ENCODE measurements at places on chromosomes 7 and 10.

- no peak for DNase-seq
Observed at GRCh38 chr7:129005186-129005585, 49.7 kb downstream of the TNPO3 start.

- peak; percentile 32 for DNase-seq
Observed at GRCh38 chr7:143884969-143885559, 16.9 kb downstream of the TCAF1 start.

DNA sequence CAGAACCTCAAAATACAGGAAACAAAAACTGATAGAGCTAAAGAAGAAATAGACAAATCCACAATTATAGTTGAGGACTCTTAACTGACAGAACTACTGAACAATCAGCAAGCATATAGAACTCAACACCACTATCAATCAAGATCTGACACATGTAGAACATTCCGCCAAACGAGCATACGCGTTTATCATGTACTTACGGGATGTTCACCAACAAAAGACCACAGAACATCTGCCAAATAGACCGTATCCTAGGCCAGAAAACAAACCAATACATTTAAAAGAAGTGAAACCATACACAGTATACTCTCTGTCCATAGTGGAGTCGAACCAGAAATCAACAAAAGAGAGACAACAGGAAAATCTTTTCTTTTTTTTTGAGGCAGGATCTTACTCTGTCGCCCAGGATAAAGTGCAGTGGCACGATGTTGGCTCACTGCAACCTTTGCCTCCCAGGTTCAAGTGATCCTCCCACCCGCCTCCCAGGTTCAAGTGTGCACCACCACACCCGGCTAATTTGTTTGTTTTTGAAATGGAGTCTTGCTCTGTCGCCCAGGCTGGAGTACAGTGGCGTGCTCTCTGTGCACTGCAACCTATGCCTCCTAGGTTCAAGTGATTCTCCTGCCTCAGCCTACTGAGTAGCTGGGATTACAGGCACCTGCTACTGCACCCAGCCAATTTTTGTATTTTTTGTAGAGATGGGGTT lies 5.1 kb downstream of the GNA12 start:
- peak; percentile 33 for DNase-seq

- DNase-seq: no peak
Observed at GRCh38 chr10:11451640-11452260, 159.7 kb downstream of the USP6NL start.

- no peak for DNase-seq
Observed at GRCh38 chr7:132548489-132549078, 27.7 kb downstream of the PLXNA4 start.

DNA sequence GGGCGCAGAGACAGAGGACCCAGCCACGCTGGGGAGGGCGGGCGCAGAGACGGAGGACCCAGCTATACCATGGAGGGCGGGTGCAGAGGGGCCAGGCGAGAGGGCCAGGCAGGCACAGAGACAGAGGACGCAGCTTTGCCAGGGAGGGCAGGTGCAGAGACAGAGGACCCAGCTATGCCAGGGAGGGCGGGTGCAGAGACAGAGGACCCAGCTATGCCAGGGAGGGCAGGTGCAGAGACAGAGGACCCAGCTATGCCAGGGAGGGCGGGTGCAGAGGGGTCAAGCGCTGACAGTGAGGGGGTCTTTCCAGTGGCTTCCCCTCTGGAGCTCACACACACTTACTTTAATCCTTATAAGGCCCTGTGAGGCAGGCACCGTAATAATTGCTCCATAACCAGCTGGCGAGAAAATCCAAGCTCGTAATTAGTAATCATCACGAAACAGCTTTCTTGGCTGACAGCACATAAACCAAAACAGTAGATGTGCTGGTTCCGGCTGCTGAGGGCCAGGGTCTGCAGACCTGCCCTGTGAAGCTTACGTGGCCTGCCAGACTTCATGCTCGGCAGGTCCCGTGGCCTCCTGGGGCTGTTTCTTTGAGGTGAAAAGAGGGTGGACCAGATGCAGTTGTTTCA lies 137.2 kb downstream of the VIPR2 start:
- DNase-seq: no peak

DNA sequence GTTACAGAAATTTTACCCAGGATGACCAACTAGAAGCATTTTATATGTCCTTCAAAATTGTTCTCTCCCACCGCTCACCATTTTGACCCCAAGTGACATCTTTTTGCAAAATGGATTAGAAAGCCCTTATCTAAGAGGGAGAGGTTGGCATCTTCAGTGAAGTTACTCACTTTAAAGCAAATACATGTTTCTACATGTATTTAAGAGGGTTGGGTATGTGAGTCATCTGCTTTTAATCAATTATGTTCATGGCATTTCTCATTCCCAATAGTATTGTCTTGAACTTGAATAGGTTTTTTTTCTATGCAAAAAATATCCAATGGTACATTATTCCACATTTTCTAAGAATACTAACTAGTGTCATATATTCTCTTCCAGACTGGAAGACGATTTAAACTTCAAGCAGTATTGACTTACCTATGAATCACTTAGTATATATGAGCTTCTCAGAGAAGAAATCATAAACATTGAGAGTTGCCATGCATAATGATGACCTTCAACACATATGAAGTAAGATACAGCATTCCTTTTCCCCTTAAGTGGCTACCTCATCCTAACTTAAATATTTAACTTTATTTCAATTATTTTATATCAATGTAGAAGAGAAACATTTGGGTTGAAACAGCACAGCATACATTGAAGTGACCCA lies 132.8 kb downstream of the POLR1F start:
- no peak for DNase-seq

DNA sequence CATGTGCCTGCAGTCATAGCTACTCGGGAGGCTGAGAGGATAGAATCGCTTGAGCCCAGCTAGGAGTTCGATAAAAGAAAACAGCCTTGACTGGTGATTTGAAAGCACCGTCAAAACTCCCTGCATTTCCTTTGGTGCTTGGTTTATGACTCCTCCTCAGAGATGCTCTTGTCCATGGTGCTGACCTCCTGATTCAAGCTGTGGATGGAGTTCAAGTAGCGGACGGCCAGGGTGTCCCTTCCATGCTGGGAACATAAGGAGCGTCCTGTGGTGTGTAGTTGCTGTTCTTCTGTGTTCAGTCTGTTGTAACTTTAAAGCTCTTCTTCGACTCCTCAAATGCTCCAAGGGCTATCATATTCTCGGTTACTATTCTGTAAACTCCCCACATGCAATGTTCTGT lies 382.5 kb upstream of the KIAA1217 start:
- DNase-seq: no peak

DNA sequence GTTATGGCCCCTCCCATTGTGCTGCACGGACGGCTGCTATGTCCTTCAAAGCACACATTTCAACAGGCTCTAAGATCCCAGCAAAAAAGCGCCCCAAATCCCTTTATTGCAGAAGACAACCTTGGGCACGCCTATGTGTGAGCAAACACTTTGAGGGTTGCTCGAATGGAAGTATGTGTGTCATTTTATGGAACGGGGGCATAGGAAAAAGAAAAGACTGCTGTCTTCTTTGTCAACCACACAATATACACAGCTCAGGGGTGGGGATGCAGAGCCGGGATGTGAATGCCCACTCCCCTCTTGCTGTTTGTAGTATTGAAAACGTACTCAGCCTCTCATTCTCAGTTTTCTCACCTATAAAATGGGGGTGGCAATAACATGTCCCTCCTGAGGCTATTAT lies 32.0 kb downstream of the C10orf53 start:
- no peak for DNase-seq

DNA sequence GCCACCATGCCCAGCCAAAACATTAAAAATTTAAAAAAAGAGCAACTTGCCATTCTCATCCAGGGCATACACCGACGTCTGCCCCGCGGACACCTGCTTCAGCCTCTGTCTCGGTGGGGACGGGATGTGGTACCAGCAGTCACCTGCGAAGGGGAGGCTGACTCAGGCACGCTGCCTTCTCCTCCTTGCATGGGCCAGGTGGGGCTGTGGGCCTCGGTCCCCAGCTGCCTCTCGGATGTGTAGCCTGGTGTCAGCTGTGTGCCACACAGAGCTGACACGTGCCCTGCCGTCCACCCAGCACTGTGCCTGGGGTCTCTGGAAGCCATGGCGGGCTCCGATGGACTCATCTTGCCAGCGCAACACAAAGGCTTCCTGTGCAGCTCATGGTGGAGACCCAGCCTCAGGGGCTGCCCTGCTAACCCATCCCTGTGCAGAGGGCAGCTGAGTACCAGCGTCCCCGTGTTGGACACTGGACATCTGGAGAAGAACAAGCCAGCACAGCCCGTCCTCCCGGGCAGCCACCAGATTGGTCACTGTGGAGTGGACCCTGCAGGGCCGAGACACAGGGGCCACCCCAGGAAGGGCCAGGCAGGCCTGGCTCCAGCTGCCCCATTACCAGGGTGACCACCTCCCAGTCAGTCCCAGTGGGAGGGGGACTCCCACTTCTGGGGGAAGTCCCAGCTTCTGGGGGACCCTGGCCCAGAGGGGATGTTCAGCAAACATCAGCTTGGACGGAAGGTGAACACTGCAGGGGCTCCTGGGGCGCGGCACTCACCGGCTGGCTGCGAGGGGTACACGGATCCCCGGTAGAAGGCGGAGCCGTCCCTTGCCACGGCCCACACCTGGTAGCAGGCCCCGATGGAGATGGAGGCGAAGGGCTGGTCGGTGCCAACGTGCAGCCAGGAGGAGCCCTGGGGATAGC lies 10.6 kb downstream of the BHLHA15 start:
- DNase-seq: no peak

DNA sequence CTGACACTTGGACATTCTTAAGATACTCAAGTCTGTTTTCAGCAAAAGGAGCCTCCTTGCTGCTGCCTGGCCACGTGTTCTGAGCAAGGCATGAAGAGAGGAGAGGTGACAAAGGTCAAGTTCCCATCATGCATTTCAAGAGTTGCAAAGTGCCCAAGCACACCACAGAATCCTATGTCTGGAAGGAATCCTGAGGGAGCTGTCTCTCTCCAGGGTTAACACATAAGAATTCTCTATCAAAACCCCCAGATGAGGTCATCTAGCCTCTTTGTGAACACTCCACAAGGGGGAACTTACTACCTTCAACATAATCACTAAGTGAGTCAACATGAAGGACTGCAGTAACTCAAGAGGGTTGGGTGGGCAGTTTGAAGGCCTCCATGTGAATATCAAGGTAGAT lies 155.5 kb downstream of the RNF216 start:
- DNase-seq: no peak

DNA sequence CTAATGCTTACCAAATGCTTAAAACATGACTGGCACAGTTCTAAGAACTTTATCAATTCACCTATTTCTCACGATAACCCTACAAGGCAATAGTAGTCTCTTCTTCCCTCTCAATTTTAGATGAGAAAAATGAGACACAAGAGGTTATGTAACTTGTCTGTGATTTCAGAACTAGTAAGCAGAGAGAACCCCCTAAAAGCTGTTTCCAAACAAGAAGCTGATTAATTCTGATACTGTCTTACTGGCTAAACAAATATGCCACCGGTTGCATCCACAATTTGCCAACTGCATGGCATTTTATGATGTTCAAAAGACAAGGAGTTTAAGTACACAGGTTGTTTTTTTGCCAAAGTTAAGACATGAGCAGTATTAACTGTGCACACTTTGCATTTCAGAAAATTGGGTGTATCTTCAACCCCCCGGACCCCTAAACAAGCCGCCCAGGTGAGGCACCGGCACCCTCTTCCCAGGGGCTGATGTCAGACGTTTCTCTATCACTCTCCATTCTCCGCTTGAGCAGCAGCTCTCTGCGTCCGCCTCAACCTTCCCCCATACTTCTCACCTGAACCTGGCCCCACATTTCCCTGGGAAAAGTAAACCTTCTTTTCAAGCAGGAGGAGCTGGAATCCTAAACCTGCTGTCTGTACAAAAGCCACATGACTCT lies 21.7 kb downstream of the RSU1 start:
- no peak for DNase-seq

- DNase-seq: no peak
Observed at GRCh38 chr7:131279044-131279443, 48.6 kb upstream of the MKLN1 start.

GRCh38 chr7:73715648-73716317 lies 3.7 kb downstream of the STX1A start:
- peak; percentile 95 for DNase-seq

GRCh38 chr7:117445206-117445605 lies 17.9 kb upstream of the ASZ1 start:
- no peak for DNase-seq

- no peak for DNase-seq
Observed at GRCh38 chr7:104656467-104656866, 328.1 kb downstream of the LHFPL3 start.

GRCh38 chr10:58854811-58855210 lies 321.6 kb upstream of the PHYHIPL start:
- no peak for DNase-seq

DNA sequence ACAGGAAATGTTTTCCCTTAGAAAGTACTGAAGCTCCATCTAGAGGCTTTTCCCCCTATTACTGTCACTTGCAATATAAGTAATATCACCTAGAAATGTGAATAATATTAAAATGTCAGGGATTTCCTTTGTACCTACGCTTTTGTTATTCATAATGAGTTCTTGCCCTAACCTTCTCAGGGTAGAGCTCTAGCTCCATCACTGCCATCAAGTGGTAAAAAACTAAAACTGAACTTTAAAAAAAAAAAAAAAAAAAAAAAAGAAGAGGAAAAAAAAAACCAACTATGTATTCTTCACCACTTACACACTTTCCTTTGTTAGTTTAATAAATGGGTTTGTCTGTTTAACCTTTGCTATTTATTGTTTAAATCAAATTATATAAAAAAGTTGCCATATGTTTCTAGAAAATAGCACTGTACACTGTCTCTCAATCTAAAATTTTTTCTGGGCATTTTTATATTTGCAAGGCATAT lies 49.9 kb downstream of the DNAJC1 start:
- no peak for DNase-seq

DNA sequence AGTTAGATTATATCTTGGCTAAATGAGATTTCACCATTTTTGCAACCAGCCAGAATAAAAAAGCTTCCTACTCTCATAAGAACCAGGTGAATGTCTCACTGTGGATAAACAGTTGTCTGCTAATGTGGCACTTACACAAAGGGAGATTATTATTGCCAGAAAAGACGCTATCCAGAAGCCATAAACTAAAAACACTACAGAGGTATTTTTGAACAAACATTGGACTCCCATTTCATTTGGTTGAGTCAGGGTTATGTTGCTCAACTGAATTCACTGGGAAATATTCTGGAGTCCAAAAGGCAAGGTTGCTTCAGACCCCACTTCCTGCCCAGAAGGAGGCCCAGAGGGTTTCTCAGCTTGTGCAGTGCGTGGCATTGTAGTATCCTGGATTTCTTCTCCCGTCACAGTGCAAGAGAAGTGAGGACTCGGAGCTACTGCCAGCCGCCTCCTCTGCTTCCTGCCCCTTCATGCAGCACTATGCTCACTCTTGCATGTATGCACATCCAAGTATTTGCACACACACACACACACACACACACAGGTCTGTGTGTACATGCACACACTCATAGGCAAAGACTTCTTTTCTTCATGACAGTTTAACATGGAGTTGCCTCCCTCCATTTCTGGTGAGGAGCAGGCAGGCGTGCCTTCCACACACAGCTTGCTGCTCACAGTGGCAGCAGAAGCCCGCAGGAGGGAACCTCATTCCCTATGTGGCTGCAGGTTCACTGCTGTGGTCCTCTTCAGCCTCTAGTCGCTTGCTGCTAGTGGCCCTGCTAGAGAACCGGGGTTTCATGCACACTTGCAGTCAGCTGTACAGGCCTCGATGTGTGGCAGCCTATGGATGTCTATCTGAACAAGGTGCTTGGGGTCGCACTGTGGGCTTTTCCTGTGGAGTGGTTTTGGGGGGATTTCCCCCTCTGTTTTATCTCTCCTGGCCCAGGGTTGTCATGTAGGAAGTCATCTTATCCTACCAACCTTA lies 10.1 kb downstream of the DENND10 start:
- DNase-seq: no peak
